PC-9 (cell line): ENCODE measurements at places on chromosomes 4 and X.

- peak; percentile 53 for DNase-seq
These were observed 211.7 kb downstream of the ZNF674 start for GRCh38 chrX:46333550-46333949.

DNA sequence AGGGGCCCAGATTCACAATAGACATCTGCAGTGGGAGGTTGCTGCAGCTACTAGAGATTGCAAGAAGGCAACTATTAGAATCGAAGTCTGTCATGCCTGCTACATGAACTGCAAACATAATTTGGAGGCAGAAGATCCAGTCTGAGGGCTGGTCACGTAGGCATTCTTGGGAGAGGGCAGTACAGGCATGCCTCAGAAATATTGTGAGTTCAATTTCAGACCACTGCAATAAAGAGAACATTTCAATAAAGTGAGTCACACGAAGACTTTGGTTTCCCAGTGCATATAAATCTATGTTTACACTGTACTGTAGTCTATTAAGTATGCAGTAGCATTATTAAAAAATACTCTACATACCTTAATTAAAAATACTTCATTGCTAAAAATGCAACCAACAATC, 585.8 kb upstream of the FAT1 start:
- DNase-seq: no peak

GRCh38 chr4:149347139-149347538, 468.5 kb downstream of the IQCM start:
- DNase-seq: no peak

GRCh38 chr4:30610361-30610760, 109.8 kb upstream of the PCDH7 start:
- no peak for DNase-seq

DNA sequence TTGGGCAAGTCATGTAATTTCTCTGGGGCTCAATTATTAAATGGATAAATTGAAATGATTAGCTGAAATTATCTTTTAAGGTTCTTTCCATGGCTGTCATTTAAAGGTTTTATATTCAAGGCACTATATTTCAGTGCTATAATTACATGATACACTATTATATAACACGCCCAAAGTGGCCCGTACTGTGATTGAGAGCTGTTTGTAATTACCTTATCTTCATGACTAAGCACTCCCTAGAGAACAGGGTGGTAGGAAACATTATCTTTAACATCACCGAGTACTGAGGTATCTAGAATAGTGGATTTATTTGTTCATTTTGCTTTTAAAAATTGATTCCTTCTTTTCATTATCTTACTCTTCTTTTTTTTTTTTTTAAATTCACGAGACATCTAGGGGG, 79.0 kb downstream of the DIAPH2 start:
- no peak for DNase-seq

- no peak for DNase-seq
These were observed 50.7 kb upstream of the USP38 start for GRCh38 chr4:143133977-143134376.

DNA sequence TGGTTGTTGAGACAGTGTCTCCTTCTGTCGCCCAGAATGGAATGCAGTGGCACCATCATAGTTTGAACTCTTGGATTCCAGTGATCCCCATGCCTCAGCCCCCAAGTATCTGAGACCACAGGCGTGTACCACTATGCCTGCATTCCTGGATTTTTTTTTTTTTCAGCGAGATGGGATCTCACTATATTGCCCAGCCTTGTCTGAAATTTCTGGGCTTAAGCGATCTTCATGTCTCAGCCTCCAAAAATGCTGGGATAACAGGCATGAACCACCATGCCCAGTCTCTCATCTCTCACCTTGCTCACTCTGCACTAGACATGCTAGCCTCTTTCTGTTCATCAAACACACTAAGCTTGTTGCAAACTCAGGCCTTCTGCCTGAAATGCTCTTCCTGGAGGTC, 104.1 kb downstream of the UBE2K start:
- no peak for DNase-seq
